Mucosa of gallbladder (tissue), 1 donor: ENCODE measurements at places on chromosomes 13 and 19. TPM values are rescaled to one million over a fixed set of nuclear protein-coding genes. Genes with fewer than 3 reads are reported as not detected.
A peak's percentile ranks its signal among the peaks of the same experiment; 100 is the strongest.

DNA sequence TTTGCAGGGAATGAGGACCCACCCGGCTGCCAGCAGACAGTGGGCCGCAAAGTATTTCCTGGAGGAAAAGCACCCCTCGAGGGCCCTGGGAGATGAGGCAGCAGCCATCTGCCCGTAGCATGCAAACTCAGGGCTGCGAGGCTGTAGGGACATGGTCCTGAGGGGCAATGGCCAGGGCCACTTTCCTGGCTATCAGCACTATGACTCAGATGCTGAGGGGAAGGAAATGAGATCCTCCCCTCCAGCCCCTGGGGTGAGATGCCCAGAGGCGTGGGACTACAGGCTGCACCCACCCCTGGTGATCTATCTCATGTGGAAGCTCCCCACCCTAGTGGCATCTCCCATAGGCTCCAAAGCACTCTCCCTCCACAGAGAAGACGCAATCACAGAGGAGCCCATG lies 80.1 kb downstream of the SLC7A1 start:
- DNase-seq = no peak

FUT1 gene
- 1.0 TPM for total RNA-seq

ZNF443 gene
- 6.7 TPM for total RNA-seq

ADM5 gene
- 1.3 TPM for total RNA-seq

PSG11 gene
- total RNA-seq = not detected

- no peak for DNase-seq
These were observed 322.3 kb upstream of the TSHZ3 start for GRCh38 chr19:31671411-31672035.

CLEC4M gene
- not detected for total RNA-seq

SLC25A41 gene
- 0.72 TPM for total RNA-seq

GRCh38 chr19:50909240-50910070 lies 1.7 kb downstream of the KLK4 start:
- peak; percentile 38 for DNase-seq

GRCh38 chr13:98203646-98204326 lies 26.7 kb upstream of the RNF113B start:
- DNase-seq = no peak

GRCh38 chr13:41222259-41222852 lies 28.0 kb upstream of the KBTBD7 start:
- peak; percentile 49 for DNase-seq
